ENCODE measurements at places on chromosomes 5 and 9.

GRCh38 chr5:143737062-143737461 lies 74.9 kb upstream of the HMHB1 start:
- no peak for DNase-seq

GRCh38 chr5:115377468-115378217 lies 81.2 kb upstream of the CCDC112 start:
- DNase-seq: no peak

- DNase-seq: no peak
Measured at GRCh38 chr5:170220191-170220590, 12.6 kb upstream of the C5orf58 start.

DNA sequence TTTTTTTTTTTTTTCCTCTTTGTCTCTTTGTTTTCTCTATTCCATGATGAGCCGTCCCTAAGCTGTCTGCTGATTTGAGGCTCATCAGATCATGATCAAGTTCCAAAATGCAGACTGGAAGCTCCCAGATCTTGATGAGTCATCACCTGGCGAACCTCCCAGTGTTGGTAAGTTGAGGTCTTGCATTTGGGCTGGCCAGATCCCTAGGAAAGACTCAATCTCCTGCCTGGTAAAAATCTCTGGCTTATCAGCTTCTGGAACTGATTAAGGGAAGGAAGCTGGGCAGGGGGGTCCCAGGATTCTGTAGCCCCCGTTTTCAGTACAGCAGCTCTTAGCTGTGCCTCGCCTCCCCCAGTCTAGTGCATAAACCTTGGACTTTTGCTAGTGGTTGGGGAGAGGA lies 69.0 kb downstream of the TSPAN17 start:
- no peak for DNase-seq

GRCh38 chr9:92767066-92768054 lies 2.7 kb upstream of the BICD2 start:
- no peak for DNase-seq
